Activated CD4-positive, alpha-beta T cell treated with anti-CD3 and anti-CD28 coated beads, Interleukin-2, amount 10 ng/mL, durations not matched to agents 7 days and 5 days (primary cell): ENCODE measurements at places on chromosomes 13 and 19. TPM values are rescaled to one million over a fixed set of nuclear protein-coding genes. Genes with fewer than 3 reads are reported as not detected.
A peak's percentile ranks its signal among the peaks of the same experiment; 100 is the strongest.

DNA sequence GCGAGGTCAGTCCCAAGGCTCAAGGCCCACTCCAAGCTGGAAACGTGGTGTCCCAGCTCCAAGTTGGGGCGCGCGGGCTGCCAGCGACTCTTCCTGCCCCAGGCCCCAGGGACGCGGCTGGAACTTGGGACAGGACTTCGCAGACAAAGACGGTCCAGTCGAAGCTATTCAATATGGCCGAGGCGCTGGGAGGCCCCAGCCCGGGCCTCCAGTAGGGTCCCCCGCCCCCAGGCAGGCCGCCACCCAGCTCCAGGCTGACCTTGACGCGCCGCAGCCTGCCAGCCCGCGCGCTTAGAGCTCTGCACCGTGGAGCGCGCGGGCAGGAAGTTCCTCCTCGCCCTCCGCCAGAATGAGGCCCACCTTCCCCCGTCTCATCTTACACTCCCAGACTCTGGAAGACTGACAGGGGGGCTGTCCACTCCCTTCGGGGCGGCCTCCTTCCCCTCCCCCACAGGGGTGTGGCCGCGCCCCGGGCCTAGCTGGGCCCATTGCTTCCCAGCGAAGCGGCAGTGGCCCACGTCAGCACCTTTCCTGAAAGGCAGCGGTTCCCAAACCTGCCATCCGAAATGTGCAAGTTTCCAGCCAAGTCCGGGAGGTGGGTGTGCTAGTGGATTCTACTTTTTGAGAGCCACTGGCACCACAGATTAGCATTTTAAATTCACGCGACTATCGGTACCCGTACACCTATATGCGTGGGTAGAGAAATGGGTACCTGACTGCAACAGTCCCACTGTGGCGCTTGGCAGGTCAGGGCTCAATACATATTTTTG lies at the start of gene CCDC8:
TSS of gene CCDC8 (minus strand) at position 303 of the 770 bp plus-strand sequence. CDS start 754 bp downstream, outside the sequence.
- no peaks in the 10 kb centered on the region for H3K36me3 ChIP-seq
- no peak for DNase-seq
- H3K27me3 ChIP-seq: peaks cover 72% of the 10 kb centered on the region
- no peak within 1 kb of the TSS for H3K4me3 ChIP-seq

DNA sequence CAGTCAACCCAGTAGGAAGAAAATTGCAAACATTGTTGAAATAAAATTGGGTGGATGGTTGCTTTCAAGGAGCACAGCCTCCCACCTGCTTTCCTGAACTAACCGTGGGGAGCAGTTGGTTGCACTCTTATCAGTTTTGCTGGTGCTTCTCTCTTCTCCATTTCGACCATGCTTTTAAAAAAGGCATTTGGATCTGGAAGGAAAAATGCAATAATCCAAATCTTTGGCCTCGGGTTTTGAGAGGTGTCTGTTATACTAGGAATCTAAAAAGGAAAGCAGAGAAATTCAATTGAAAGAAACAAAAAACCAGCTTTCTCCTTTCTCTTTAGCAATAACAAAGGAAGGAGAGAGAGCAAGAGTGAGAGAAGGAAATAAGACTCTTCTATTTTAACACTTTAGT lies 113.6 kb upstream of the ARGLU1 start:
- DNase-seq: no peak
- no peak overlapping the region for H3K27ac ChIP-seq
- H3K27me3 ChIP-seq: no peaks in the 10 kb centered on the region
- no peaks in the 10 kb centered on the region for H3K4me1 ChIP-seq

RUBCNL gene
- total RNA-seq: not detected

SHISA2 gene
- 0.35 TPM for total RNA-seq

DNA sequence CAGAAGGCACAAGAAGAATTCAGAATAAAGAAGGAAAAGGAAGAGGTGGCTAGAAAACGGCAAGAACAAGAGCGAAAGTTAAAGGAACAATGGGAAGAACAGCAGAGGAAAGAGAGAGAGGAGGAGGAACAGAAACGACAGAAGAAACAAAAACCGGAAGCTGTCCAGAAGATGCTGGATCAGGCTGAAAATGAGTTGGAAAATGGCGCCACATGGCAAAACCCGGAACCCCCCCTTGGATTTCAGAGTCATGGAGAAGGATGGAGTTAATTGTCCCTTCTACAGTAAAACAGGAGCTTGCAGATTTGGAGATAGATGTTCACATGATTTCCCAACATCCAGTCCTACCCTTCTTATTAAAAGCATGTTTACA lies 6.7 kb downstream of the CD209 start:
- peaks cover 19% of the 10 kb centered on the region for H3K27me3 ChIP-seq
- no peak overlapping the region for H3K4me3 ChIP-seq
- H3K36me3 ChIP-seq: no peaks in the 10 kb centered on the region
- no peak overlapping the region for H3K27ac ChIP-seq
- no peak for DNase-seq

DNA sequence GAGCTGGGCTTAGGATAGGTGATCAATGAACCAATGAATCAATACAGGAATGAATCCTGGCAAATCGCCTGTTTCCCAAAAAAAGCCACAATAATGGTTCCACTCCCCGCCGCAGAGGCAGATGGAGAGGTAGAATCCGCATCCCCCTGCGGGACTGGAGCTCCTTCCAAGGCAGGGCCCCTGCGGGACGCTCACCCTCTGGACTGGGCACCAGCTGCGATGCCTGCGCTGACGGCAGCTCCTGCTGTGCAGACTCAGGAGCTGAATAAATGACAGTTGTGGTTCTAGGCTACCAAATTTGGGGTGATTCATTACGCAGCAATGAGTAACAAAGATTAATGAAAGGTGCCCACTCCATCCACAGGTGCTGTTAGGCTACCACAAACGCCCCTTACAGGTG lies 8.8 kb upstream of the CDC34 start:
- H3K4me1 ChIP-seq: peaks cover 3% of the 10 kb centered on the region
- H3K27ac ChIP-seq: peak overlapping the region; percentile 31
- no peak for DNase-seq
- peaks cover 10% of the 10 kb centered on the region for H3K27me3 ChIP-seq
- H3K4me3 ChIP-seq: no peak overlapping the region

CCNA1 gene
- 0.50 TPM for total RNA-seq

DNA sequence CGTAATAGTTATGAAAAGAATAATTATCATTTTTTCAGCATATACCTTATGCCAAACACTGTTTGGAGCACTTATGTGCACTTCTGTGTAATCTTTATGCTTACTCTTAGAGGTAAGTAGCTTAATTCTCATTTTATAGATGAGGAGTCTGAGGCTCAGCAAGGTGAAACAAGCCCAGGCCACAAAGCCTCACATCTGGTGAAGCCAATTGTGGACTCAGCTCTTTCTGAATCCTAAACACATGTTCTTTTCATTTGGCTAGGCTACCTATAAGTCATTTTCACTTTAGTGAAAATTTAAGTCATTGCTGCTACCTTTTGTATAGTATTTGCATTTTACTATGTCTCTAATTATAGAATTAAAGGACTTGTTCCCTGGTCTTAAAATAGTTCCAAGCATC lies 84.0 kb downstream of the CYSLTR2 start:
- no peaks in the 10 kb centered on the region for H3K36me3 ChIP-seq
- no peak overlapping the region for H3K27ac ChIP-seq
- DNase-seq: no peak
- H3K4me1 ChIP-seq: peaks cover 2% of the 10 kb centered on the region
- H3K27me3 ChIP-seq: no peaks in the 10 kb centered on the region
- H3K4me3 ChIP-seq: no peak overlapping the region

- no peak for DNase-seq
- H3K4me1 ChIP-seq: no peaks in the 10 kb centered on the region
- no peak overlapping the region for H3K27ac ChIP-seq
Measured at GRCh38 chr13:106295971-106296370, 239.5 kb downstream of the EFNB2 start.

KLK2 gene
- total RNA-seq: not detected

ZNF541 gene
- total RNA-seq: 0.35 TPM

CACNG7 gene
- not detected for total RNA-seq

DNA sequence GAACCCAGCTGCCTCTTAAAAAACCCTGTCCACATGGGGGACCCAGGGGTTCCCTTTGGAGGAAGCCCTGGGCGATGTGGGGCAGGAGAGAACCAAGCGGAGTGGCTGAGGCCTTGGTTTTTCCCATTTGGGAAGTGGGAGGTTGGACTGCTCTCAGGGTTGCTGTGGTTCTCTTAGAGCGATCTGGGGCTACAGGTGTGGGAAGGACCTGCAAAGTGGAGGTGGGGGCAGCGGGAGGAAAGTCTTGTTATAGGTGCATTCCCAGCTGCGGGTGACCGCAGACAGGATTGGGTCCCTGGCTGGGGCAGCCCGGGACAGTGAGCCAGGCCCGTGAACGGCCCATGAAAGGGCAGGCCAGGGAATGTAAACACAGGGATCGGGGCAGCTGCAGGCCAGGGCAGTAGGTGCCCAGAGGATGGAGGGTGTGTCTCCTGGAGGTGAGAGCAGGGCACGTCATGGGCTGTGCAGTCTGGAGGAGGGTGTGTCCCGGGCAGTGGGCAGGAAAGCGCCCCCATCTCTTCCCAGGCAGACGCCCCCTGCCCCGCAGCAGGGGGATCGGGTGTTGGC lies 814 bp downstream of the SLC25A23 start:
- peaks cover 30% of the 10 kb centered on the region for H3K36me3 ChIP-seq
- no peak for DNase-seq
- peaks cover 18% of the 10 kb centered on the region for H3K4me1 ChIP-seq
- no peaks in the 10 kb centered on the region for H3K27me3 ChIP-seq
- H3K27ac ChIP-seq: peak overlapping the region; percentile 77

GRCh38 chr19:8880868-8881488 lies 48.8 kb downstream of the MBD3L1 start:
- H3K36me3 ChIP-seq: no peaks in the 10 kb centered on the region
- no peaks in the 10 kb centered on the region for H3K27me3 ChIP-seq
- no peak overlapping the region for H3K27ac ChIP-seq
- DNase-seq: no peak
- H3K4me3 ChIP-seq: no peak overlapping the region

GRCh38 chr13:23134542-23134941 lies 46.2 kb upstream of the SGCG start:
- no peaks in the 10 kb centered on the region for H3K36me3 ChIP-seq
- no peaks in the 10 kb centered on the region for H3K27me3 ChIP-seq
- H3K4me1 ChIP-seq: no peaks in the 10 kb centered on the region
- H3K27ac ChIP-seq: no peak overlapping the region
- no peak for DNase-seq

DNA sequence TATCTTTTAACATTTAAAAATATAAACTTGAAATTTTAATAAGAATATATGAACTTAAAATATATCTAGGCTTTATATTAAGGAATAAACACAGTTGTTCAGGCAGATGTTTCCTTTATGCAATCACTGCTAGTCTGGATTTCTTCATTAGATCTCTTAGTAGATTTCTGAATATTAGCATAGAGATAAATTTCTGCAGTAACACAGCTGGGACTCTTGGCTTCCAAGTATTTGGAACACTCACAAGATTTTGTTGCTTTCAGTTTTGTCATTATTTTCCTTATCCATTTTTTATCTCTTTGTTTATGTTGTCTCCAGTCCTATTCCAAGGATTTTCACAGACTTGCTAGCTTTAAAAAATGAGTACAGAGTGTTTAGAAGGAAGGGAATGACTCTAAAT lies 857.1 kb downstream of the GPC5 start:
- no peak overlapping the region for H3K4me3 ChIP-seq
- H3K27ac ChIP-seq: no peak overlapping the region
- DNase-seq: no peak
- H3K27me3 ChIP-seq: no peaks in the 10 kb centered on the region
- no peaks in the 10 kb centered on the region for H3K4me1 ChIP-seq
- no peaks in the 10 kb centered on the region for H3K36me3 ChIP-seq

ZNF564 gene
- total RNA-seq: 12.1 TPM

- H3K4me1 ChIP-seq: no peaks in the 10 kb centered on the region
- no peaks in the 10 kb centered on the region for H3K36me3 ChIP-seq
- H3K4me3 ChIP-seq: no peak overlapping the region
- DNase-seq: no peak
Measured at GRCh38 chr13:39281539-39282150, 243.4 kb downstream of the NHLRC3 start.

GRCh38 chr13:33372251-33372919 lies 86.8 kb upstream of the STARD13 start:
- no peaks in the 10 kb centered on the region for H3K36me3 ChIP-seq
- H3K4me1 ChIP-seq: peaks cover 6% of the 10 kb centered on the region
- no peaks in the 10 kb centered on the region for H3K27me3 ChIP-seq
- H3K27ac ChIP-seq: no peak overlapping the region

- H3K36me3 ChIP-seq: no peaks in the 10 kb centered on the region
- H3K4me1 ChIP-seq: no peaks in the 10 kb centered on the region
- no peaks in the 10 kb centered on the region for H3K27me3 ChIP-seq
- no peak overlapping the region for H3K4me3 ChIP-seq
- no peak overlapping the region for H3K27ac ChIP-seq
- no peak for DNase-seq
Measured at GRCh38 chr19:3346677-3347353, 19.6 kb upstream of the NFIC start.

DNA sequence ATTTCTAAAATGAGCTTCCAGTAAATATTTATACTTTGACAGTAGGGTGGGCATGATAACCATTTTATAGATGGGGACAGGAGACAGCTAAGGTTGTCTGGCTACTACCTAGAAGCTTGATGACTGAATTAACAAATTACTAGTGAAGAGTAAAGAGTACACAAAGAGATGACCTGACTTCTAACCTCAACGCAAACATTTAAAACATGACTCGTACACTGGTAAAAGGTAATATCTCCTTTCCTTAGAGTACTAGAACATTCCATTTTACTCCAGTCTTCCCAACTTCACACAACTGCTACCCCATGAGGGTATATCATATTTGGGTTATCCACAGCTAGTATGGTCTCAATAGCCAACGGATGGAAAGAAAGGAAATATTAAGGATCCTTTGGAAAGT lies 258.9 kb downstream of the FOXO1 start:
- peaks cover 8% of the 10 kb centered on the region for H3K4me1 ChIP-seq
- H3K27me3 ChIP-seq: no peaks in the 10 kb centered on the region
- no peak for DNase-seq

DNA sequence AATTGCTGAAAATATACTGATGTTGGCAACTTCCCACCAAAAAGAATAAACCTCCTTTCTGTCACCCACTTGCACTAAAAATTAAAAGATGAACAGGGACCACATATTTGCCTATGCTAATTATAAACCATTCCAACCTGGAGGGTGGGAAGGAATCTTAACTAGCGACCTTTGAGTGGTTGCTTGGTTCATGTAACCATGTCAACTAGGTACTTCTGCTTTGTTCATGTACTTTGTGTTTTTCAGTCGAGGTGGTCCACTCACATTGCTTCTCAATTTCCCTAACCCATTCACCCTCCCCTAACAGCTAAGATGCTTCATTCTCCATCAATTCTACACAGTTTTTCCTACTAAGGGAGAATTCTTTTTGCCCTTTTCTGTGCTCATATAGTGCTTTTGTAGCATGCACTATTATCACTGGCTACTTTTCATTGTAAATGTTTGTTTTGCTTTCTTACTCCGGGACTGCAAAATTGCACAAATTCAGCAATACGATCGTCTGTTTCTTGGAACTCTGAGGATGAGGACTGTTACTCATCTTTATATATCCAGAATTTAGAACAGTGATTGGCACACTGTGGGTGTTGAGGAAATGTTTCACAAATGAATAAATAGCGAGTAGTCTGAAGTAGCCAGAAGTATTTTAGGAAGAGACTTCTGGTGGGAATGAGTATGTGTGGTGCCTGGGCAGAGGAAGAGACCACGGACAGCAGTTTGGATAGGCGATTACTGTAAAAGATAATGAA lies 187.5 kb downstream of the GPC6 start:
- H3K36me3 ChIP-seq: no peaks in the 10 kb centered on the region
- H3K27me3 ChIP-seq: no peaks in the 10 kb centered on the region
- no peak overlapping the region for H3K27ac ChIP-seq
- H3K4me1 ChIP-seq: no peaks in the 10 kb centered on the region
- H3K4me3 ChIP-seq: no peak overlapping the region
